Right lobe of liver (tissue), 6 donors: ENCODE measurements at places on chromosomes 1 and 21. TPM values are rescaled to one million over a fixed set of nuclear protein-coding genes. Genes with fewer than 3 reads are reported as not detected.

GRCh38 chr1:208665936-208666335, 421.8 kb upstream of the PLXNA2 start:
- H3K4me1 ChIP-seq, result no peaks in the 10 kb centered on the region
- no peak overlapping the region for H3K4me3 ChIP-seq
- no peaks in the 10 kb centered on the region for H3K36me3 ChIP-seq

DNA sequence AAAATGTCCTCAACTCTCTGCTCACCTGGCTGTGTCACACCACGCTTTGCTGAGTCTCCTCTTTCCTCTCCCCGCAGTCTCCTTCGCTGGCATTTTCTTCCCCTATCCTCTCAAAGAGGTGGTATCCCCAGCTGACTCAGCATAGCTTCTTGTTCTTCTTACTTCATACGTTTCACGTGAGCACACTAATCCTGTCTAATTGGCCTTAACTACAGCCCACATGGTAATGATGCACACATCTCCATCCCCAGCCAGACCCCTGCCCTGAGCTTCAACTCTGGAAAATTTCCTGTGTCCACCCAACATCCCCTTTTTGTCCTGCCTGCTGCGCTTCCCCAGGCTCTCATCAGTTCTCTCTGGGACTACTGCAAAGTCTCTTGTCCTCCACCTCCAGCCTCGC, 169.8 kb downstream of the TTLL7 start:
- no peaks in the 10 kb centered on the region for H3K4me1 ChIP-seq
- no peaks in the 10 kb centered on the region for H3K36me3 ChIP-seq
- H3K4me3 ChIP-seq, result no peak overlapping the region
- H3K27ac ChIP-seq, result no peak overlapping the region
- no peaks in the 10 kb centered on the region for H3K27me3 ChIP-seq
- DNase-seq, result no peak

The SLC25A34 gene
- total RNA-seq, result 2.5 TPM

- peak; percentile 88 for DNase-seq
- H3K4me3 ChIP-seq, result no peak overlapping the region
- peak overlapping the region; percentile 35 for H3K27ac ChIP-seq
- H3K4me1 ChIP-seq, result peaks cover 10% of the 10 kb centered on the region
- H3K27me3 ChIP-seq, result no peaks in the 10 kb centered on the region
Measured at GRCh38 chr1:11940260-11940921, 5.9 kb downstream of the PLOD1 start.

DNA sequence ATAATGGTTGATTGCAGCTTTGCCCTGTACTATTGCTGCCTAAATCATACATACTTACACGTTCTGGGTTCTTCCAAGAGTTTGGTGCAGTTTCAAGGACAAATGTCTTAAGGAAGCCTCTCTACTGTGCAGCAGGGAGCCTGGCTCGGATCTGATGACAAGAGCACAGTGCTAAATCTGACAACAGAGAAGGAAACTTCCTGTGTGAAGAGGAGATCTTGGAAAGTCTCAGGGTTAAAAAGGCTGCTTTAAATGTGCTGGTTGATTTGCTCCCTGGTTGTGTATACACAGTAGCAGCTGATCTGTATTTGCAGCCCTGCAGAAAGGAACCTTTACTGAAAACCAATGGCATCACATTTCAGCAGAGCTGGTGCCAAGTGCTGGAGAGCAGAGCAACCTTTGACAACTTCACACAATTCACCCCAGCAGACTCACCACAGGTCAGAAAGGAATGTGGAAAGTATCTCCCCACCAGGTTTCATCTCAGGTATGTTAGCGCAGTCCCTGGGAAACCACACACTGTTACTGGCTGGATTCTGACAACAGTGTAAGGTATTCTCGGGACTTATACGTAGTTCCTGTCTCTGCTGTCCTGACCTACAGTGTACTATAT, 355.0 kb upstream of the ESRRG start:
- no peak overlapping the region for H3K27ac ChIP-seq
- no peaks in the 10 kb centered on the region for H3K36me3 ChIP-seq
- DNase-seq, result no peak
- no peaks in the 10 kb centered on the region for H3K27me3 ChIP-seq
- H3K4me3 ChIP-seq, result no peak overlapping the region

The OTUD3 gene
- 0.98 TPM for total RNA-seq

The OVAAL gene
- not detected for total RNA-seq

GRCh38 chr1:234840253-234840652, 230.3 kb upstream of the IRF2BP2 start:
- no peaks in the 10 kb centered on the region for H3K27me3 ChIP-seq
- H3K36me3 ChIP-seq, result no peaks in the 10 kb centered on the region
- H3K4me1 ChIP-seq, result no peaks in the 10 kb centered on the region

- no peaks in the 10 kb centered on the region for H3K27me3 ChIP-seq
- no peaks in the 10 kb centered on the region for H3K36me3 ChIP-seq
- no peak for DNase-seq
- no peak overlapping the region for H3K4me3 ChIP-seq
- H3K4me1 ChIP-seq, result peaks cover 37% of the 10 kb centered on the region
- H3K27ac ChIP-seq, result no peak overlapping the region
Measured at GRCh38 chr21:33687634-33688033, 45.3 kb downstream of the ITSN1 start.

DNA sequence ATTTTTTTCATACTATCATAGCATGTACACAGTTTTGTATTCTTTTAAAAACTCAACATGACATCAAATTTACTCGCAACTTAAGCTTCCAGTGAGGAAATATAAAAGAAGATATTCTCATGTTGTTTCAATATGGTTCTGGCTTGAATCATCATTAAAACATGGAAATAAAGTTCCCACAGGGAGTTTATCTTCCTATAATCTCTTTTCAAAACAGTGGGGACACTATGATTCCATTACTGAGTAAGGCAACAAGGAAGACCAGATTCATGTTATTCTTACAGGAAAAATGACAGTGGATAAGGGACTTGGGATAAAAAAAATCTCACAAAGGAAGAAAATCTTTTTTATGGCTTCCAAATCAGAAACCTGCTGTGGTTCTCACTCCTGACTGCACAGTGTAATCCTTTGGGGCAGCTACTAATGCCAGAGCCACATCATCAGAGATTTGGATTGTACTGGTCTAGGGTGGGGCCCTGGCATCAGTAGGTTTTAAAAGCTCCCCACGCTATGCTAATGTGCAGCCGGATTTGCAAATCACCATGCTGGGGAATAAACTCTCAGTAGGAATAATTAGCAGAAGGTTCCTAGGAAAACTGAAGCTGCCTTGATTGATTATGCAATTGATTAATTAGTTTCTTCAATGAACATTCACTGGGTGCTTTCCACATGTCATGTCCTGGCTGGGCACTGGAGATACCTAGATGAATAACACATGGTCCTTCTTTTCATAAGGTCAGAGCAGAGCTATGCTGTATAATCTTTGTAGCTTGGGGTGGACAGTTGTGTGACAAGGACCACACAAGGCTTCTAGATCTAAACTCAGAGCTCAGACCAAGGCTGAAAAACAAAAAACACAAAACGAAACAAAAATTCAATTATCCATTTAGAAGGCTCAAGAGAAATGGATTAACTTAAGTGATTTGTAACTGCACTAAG, 71.1 kb upstream of the C8B start:
- DNase-seq, result no peak
- H3K36me3 ChIP-seq, result no peaks in the 10 kb centered on the region
- H3K27me3 ChIP-seq, result no peaks in the 10 kb centered on the region
- no peaks in the 10 kb centered on the region for H3K4me1 ChIP-seq

DNA sequence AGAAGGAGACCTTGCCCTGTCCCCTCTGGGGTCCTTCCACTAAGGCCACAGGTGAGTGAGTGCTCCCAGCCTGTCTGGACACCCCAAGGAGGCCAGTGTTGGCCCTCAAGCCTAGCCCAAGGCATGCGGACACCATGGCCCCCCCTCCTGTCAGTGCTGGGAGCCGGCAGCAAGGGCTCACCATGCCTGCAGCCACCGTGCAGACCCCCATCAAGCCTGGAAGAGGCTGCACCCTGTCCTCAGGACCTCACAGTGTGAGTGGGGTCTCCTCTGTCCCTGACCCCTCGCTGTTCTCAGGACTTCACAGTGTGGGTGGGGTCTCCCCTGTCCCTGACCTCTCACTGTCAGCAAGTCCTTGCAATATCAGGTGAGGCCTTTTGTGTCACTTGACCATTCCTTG, 33.2 kb upstream of the PRSS38 start:
- no peak for DNase-seq
- peaks cover 10% of the 10 kb centered on the region for H3K4me1 ChIP-seq
- no peaks in the 10 kb centered on the region for H3K27me3 ChIP-seq
- no peak overlapping the region for H3K27ac ChIP-seq
- H3K36me3 ChIP-seq, result no peaks in the 10 kb centered on the region

DNA sequence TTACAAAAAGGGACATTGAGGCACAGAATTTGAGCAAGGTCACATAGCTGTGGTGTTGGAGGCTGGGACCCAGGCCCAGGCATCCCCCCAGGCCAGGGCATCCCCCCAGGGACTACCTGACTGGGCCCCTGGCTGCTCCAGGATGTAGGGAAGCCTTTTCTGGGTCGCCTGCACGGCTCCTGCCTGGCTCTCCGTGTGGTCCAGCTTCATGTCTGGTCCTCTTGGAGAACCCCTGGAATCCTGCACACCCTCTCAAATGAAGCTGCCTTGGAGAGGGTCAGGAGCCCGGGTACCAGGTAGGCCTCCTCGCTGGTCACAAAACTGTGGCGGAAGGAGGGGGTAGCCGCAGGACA, 919 bp upstream of the CELSR2 start:
- no peaks in the 10 kb centered on the region for H3K27me3 ChIP-seq
- H3K4me3 ChIP-seq, result no peak overlapping the region
- H3K27ac ChIP-seq, result no peak overlapping the region
- no peak for DNase-seq
- no peaks in the 10 kb centered on the region for H3K36me3 ChIP-seq

GRCh38 chr1:119045096-119045746, 57.1 kb upstream of the TBX15 start:
- H3K4me1 ChIP-seq, result no peaks in the 10 kb centered on the region
- no peak for DNase-seq
- no peaks in the 10 kb centered on the region for H3K27me3 ChIP-seq
